Naive B cell (primary cell): ENCODE measurements at places on chromosomes 1 and 21. TPM values are rescaled to one million over a fixed set of nuclear protein-coding genes. Genes with fewer than 3 reads are reported as not detected.

FCGR3B gene
- 9.4 TPM for polyA plus RNA-seq

DNA sequence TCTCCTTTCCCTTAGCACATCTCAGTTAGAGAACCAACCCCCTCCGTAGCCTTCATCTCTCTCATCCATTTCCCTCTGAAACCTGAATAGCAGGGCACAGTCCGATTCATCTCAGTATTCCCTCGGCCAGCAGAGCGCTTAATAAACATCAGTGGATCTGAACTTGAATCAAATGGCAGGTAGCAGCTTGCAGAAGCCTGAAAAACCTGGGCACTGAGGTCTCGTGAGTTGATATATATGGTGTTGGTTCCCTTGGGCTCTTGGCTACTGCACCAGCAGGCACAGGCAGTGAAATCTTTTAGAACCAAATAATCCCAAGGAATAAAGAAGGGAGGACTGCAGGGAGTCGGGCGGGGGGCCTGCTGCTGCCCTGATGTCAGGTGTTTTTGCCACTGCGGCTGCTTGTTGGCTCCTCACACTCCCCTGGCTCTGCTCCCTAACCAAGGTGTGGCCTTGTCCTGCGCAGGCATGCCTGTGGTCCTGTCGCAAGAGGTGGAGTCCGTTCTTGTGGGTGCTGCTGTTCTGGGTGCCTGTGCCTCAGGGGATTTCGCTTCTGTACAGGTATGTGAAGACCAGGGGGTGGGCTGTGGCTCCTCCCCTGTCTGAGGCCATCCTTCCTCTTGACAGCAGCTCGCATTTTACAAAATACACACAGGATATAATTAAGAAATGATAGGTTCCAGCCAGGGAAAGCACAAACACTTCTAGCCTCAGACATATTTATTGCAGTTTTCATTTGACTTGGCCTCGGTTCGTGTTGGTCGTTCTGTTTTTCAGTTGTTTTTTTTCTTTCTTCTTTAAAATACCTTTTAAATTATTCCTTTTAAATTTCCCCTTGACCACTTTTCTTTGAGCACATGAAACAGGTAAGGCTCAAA lies 140.9 kb upstream of the HOOK1 start:
- DNase-seq, result no peak

GRCh38 chr1:17021896-17022295 lies 10.2 kb upstream of the ATP13A2 start:
- no peak for DNase-seq

- no peak for DNase-seq
These were observed 1412.7 kb downstream of the KCNT2 start for GRCh38 chr1:195195423-195196057.
